ENCODE measurements at places on chromosomes 3 and 15.

DNA sequence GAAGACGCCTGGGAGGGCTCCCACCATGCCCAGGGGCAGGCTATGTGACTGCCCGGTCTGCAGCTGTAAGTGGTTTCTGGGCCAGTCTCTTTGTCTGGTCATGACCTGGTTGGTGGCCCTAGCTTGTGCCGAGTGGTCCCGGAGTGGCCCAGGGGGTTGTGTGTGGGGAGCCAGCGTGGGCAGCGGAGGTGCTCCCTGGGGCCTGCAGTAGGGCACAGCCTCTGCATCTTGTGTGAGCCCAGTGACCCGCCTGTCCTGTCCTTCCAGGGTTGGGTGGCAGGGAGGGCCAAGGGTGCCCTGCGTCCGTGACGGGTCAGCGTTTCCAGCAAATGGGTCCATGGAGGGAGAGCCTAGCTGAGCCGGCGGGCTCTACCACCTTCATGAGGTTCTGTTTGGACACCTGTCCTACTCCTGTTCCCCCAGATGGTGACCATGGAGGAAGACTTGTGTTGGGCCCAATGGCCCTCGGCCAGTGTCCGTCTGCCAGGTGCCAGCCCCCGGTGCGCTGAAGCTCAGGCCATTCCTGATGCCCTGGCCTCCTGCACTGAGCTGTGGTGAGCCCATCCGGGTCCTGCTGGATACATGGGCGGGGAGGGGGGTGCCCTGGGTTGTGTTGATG lies 215.4 kb downstream of the SNRPN start:
- no peak for DNase-seq

DNA sequence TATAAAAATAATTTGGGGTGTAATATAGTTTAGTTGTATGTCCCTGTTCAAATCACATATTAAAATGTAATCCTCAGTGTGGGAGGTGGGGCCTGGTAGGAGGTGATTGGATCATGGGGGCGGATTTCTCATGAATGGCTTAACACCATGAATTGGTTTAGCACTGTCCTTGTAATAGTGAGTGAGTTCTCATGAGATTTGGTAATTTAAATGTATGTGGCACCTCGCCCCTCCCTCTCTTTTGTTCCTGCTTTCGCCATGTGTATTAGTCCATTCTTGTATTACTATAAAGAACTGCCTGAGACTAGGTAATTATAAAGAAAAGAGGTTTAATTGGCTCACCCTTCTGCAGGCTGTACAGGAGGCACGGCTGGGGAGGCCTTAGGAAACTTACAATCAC lies 83.9 kb downstream of the ANXA2 start:
- DNase-seq = no peak

DNA sequence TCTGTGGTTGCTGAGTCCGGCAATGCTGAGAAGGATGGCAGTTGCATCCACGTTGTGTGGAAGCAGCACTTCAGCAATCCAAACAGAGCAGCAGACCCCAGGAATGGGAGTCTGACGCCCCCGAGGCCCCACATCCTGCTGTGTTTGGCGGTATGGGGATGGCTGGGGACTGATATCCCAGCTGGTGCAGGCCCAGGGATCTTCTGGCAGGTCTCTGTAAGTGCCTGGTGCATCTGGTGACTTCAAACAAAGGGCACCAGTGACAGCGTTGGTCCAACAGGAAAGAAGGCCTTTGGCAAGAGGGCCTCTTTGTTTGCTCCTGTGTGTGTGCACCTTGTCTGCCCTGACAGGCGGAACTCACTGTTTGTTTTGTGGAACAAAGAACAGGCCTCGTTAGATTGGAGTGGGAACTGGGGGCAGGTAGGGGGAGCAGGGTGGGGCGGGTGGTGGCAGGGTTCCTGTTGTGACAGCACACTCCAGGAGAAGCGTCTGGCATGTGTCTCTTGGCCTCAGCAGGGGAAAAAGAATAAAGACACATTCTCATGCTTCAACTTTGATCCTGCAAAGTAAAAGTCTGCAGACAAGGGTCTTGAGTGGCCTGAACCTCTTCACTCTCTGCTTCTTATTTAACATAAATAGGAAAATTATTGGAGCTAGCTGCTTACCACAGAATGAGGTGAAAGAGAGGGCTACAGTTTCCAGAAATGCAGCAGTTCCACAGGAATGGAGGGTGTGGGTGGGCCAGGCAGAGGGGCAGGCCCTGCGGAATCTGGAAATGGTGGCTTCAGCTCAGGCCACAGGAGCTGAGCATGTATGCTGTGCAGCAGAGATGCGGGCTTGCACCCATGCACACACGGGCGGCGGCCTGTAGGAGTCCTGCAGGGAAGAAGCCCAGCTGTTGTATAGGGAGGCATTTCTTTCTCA lies 94.5 kb upstream of the MYZAP start:
- no peak for DNase-seq

DNA sequence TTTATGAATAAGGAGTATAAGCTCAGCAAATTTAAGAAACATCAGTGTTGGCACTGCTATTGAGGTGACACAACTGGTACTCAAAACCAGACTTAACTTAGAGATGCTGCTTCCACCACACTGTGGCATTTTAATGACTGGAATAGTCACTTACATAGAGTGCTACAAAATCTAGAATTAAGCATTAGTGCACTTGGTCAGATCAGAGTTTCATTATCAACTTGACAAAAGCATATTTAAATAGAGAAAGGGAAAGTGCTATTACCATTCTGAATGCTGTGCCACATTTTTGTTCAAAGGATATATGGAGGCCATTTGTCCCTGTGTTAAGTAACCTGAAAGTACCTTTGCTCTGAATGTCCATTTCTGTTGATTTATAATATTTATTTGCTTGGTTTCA lies 800.7 kb upstream of the ALCAM start:
- DNase-seq = no peak

DNA sequence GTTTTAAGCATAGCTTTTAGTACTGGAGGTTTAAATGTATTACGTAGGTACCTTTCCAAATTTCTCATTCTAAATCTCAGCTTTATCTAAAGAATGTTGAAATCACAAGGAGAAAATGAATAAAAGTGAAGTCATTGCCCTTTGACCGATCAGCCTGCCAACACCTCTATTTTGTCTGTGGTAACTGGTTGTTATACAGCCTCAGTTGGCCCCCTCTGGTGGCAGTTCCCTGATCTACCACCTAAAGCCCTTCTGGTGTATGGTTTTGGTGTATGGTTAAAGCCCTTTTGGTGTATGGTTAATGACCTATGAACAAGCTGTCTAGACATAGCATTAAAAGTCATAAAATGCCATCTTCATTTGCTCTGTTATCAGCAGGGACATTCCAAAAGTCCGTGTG lies 378.2 kb upstream of the AZI2 start:
- peak; percentile 20 for DNase-seq

- DNase-seq = no peak
Observed at GRCh38 chr15:70098461-70099166, 897 bp upstream of the TLE3 start.

DNA sequence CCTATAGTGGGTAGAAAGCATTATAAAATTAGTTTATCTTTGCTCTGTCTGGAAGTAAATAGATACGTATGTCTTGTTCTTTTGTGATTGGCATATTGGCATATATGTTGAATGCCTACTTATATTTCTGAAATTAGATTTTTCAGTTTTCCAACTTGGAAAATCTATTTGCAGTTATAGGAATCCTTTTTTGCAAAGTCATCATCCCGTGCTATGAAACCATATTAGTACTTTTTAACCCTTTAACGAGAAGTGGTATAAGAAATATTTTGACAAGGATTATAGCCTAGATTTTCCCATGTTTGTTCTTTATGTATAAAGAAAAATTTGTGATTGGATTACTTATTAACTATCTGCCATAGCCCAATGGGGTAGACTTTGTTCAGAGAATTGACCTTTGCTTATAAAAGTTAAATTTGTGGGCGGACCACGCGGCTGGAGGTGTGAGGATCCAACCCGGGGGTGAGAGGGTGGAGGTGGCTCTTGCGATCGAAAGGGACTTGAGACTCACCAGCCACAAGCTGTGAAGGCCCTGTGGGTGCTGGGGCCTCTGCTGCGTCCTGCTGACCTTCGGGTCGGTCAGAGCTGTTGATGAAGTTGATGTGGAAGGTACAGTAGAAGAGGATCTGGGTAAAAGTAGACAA lies 5.9 kb downstream of the LRRC28 start:
- DNase-seq = no peak

GRCh38 chr15:36863570-36863969 lies 236.8 kb downstream of the MEIS2 start:
- no peak for DNase-seq

GRCh38 chr3:184227481-184227935 lies 1.9 kb upstream of the VWA5B2 start:
- no peak for DNase-seq
